ENCODE measurements at places on chromosomes 3 and 15.

DNA sequence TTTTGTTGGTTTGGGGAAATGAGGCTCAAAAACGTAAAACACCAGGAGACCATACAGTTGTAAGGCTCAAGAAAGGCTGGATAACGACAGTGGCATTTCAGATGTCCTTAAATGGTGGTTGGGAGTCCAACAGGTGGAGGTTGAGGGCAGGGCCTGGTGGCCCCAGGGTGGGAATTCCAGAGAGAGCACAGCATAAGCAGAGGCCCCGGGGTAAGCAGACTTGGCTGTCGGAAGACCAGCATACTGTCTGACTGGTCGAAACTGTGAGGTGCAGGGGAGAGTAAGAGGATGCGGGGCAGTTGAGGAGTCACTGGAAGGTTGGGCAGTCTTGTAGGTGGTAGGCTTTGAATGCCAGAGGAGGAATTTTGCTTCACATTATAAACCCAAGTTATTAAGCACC is 48.3 kb downstream of the SRP14 start:
- no peak for DNase-seq

DNA sequence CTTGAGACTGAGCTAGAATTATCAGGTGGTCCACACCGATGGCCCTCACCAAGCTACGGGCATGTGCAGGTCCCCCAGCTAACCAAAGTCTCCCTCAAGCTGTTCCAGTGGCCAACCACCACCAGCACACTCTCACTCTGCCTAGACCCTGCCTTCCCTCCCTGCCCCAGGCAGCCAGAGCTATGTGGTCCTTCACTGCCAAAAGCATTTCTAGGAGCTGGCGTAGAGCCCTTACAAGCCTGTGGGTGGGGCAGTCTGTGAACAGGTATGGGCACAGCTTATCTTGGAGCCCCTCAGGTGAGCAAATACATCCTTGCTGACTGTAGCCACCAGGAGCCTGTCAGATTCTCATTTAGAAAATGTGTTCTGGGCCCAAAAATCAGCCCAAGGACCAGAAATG is 159.8 kb upstream of the PPP2R3A start:
- DNase-seq: no peak

- DNase-seq: no peak
Measured at GRCh38 chr3:131082871-131083863, 56.5 kb downstream of the NEK11 start.

DNA sequence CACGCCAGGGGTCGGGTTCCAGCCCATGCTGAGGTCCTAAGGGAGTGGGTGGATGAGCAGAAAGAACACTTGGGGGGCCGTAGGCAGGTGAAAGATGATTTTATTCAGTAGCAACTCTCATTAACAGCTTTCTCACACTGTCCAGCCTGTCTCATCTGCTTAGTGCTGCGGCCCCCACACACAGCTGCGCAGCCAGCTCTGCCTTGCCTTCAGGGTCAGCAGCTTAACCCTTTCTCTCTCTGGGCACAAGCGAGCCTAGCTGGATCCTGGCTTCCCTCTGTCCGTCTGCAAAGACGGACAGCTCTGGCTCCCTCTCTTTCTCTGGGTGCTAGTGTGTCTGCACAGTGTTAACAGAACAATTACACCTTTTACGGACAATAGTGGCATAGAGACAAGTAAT is 21.3 kb downstream of the NPAP1 start:
- DNase-seq: no peak

DNA sequence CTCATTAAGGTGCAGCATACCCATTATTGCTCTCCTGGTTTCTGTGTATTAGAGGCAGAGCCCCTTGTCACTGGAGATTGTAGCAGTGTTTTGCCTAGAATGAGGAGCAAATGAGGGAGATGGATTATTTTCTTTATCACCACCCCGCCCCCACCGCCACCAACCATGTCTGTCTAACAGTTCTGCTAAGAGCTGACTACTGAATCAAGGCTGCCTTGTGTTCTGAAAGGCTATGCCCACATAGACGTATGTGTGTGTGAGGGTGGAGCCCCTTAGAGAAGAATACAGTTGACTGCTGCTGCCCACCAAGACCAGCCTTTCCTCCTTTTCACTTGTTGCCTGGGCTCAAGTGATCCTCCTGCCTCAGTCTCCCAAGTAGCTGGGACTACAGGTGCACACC is 47.4 kb downstream of the RAD54L2 start:
- no peak for DNase-seq

DNA sequence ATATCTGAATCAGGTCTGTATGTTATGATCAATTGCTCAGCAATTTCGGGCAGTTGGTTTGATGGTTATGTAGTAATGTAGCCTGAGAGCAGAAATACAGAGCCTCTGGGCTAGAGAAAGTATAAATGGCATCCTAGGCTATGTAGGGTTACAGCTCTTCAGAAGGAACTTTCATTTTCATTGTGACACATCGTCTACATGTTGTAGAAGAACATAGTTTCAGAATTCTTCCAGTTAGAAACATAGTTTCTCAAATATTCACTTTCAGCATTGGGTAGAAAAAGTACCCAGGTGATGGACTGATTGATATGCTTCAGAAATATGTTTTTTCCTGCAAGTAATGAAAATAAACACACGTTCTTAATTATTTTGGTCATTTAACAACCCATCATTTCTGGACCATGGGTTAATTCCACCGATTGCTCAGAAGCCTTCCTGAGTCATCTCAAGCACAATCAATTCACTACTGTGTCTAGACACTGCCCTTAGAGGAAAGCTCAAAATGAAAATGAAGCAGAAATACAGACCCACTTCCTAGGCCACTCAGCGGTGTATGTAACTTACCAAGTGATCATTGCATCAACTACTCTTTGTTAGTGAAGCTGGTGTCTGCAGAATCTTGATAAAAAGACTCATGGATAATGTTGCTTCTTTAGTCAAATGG is 88.8 kb upstream of the TSEN2 start:
- no peak for DNase-seq

GRCh38 chr15:58451826-58452225 is 20.0 kb downstream of the LIPC start:
- no peak for DNase-seq

- DNase-seq: no peak
Measured at GRCh38 chr15:28219116-28219515, 102.9 kb downstream of the HERC2 start.

DNA sequence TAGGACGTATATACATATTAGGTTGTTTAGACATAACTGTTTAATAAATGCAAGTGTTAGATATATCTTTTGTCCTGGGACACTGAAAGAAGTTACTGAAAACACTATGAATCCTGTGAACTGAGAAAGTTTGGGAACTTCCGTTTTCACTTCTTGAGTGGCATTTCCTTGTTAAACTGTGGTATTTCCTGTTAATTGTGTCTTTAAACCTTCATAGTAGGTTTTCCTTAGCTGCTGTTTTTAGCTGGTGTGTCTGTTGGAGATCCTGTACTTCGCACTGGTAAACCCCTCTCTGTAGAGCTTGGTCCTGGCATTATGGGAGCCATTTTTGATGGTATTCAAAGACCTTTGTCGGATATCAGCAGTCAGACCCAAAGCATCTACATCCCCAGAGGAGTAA is 37.1 kb downstream of the ATP6V1A start:
- DNase-seq: no peak

- DNase-seq: no peak
Measured at GRCh38 chr3:11059090-11059798, 66.7 kb downstream of the SLC6A1 start.

- DNase-seq: no peak
Measured at GRCh38 chr3:23405081-23405480, 202.0 kb downstream of the UBE2E2 start.

- DNase-seq: no peak
Measured at GRCh38 chr15:59296181-59296617, 76.5 kb downstream of the MYO1E start.

- DNase-seq: no peak
Measured at GRCh38 chr15:77985031-77985930, 92.2 kb downstream of the TBC1D2B start.

Measured in CD4-positive, alpha-beta T cell treated with Interleukin-4 for 4 hours (primary cell).